ENCODE measurements at places on chromosomes 2 and 18.

GRCh38 chr2:183214680-183215079, 90.4 kb downstream of the NUP35 start:
- no peak for DNase-seq

DNA sequence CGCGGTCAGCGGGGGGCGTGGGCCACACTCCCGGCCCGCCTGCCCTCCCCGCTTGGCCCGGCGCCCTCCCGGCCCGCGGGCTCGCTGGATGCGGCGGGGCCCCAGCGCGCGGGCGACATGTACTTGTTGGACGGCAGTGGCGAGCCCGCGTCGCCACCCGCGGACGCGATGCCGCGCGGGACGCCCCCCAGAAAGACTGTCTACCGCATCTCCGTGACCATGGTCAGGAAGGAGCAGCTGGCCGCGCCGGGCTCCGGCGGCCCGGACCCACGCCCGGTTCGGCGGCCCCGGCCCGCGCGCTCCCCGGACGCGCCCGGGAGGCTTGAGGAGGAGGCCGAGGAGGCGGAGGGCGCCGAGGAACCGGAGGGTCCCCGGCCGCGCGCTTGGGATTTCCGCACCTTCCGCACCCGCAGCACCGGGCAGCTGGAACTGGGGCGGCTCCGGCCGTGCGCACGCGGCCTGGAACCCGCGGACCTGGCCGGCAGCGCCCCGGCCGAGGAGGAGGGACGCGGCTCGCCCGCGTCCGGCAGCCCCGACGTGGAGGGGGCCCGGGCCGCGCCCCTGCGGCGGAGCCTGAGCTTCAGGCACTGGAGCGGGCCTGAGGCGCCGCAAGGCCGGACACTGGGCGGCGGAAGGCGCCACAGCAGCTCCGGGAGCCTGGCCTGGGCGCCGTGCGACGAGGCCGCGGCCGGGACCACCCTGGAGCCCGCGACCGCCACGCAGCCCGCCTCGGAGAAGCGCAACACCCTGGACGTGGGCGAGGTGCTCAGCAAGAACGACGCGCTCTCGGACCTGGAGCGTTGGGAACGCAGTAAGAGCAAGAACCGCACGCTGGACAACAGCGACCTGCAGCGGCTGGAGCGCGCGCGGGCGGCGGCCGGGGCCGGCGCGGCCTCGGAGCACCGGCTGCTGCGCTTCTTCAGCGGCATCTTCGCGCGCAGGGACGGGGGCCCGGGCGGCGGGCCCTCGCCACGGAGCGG, 176.4 kb downstream of the AGAP1 start:
- no peak for DNase-seq

- no peak for DNase-seq
Observed at GRCh38 chr18:289026-289425, 21.2 kb upstream of the THOC1 start.

- DNase-seq, result no peak
Observed at GRCh38 chr2:101904916-101905315, 86.8 kb upstream of the IL1R2 start.

DNA sequence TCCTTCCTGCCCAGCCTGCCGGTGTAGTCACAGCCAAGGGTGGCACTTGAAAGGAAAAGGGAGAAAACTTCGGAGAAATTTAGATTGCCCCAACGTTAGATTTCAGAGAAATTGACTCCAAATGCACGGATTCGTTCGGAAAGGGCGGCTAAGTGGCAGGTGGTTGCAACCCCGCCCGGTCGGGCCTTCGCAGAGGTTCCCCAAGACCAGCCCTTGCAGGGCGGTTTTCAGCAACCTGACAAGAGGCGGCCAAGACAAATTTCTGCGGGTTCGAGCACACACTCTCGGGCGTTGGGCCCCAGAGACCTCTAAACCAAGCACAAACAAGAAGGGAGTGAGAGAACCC, 4.8 kb downstream of the ONECUT2 start:
- no peak for DNase-seq

- no peak for DNase-seq
Observed at GRCh38 chr2:159728629-159729028, 16.3 kb downstream of the MARCHF7 start.

- DNase-seq, result no peak
Observed at GRCh38 chr2:102331311-102331980, 20.1 kb downstream of the IL1RL1 start.

DNA sequence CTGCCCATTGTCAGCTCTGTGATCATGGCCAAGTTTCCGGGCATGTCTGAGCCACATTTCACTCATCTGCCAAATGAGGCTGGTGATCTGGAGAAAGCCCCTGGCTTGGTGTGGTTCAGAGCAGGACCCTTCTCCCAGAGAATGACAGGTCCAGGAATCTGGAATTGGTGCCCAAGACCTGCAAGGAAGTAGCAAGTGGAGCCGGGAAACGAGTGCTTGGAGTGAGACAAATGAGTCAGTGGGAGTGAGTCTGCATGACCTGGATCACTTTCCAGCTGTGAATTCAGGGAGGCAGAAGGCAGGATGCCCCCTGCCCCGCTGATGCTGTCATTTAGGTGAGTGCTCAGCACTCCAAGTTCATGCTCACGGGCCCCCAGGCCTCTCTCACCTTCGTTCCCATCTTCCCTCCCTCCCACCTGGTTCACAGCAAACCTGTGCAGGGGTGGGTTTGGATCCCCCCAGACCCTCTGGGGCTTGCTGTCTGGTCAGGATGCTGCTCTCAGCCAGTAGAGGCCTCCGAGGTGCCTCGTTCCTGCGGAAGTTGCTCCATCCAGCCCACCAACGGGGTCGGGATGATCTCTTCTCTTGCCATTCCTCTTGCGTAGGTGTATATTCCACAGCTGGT, 104.4 kb downstream of the INHBB start:
- DNase-seq, result no peak

GRCh38 chr2:193868833-193869232, 1674.1 kb upstream of the TMEFF2 start:
- no peak for DNase-seq

- DNase-seq, result no peak
Observed at GRCh38 chr2:127560931-127561280, 25.4 kb downstream of the MYO7B start.

DNA sequence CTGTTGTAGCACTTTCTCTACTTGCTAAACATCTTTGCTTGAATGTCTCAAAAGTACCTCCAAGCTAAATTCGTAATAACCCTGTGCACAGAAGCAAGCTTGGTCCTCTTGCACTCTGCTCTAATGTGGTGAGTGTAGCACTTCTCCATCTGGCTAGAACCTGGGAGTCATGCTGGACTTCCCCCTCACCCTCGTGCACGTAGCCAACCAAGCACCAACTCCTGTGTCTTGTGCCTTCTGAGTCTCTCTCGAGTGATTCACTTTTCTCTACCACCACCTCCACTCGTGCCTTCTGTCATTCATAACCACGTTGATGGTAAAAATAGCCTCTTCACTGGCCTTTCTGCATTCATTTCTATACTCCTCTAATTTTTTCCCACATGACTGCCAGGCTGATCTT, 91.9 kb upstream of the KCNE4 start:
- no peak for DNase-seq

DNA sequence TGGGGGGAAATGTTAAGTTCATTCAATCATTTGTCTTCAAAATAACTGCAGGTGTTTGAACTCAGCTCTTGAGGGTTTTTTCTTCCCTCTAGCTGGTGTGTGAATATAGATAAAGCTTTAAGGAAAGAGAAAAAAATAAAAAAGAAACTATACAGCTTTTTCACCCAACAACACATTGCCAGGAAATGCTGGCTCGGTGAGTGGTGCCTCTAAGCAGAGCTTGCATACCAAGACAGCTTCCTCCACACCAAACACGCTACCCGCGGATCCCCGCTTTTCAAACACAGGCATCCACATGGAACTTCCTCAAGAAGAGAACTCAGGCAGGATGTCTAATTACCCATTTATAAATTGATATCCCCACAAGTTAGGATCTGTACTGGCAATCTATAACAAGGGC, 69.8 kb upstream of the TANK start:
- no peak for DNase-seq

GRCh38 chr2:215365184-215365658, 53.4 kb downstream of the ATIC start:
- no peak for DNase-seq

DNA sequence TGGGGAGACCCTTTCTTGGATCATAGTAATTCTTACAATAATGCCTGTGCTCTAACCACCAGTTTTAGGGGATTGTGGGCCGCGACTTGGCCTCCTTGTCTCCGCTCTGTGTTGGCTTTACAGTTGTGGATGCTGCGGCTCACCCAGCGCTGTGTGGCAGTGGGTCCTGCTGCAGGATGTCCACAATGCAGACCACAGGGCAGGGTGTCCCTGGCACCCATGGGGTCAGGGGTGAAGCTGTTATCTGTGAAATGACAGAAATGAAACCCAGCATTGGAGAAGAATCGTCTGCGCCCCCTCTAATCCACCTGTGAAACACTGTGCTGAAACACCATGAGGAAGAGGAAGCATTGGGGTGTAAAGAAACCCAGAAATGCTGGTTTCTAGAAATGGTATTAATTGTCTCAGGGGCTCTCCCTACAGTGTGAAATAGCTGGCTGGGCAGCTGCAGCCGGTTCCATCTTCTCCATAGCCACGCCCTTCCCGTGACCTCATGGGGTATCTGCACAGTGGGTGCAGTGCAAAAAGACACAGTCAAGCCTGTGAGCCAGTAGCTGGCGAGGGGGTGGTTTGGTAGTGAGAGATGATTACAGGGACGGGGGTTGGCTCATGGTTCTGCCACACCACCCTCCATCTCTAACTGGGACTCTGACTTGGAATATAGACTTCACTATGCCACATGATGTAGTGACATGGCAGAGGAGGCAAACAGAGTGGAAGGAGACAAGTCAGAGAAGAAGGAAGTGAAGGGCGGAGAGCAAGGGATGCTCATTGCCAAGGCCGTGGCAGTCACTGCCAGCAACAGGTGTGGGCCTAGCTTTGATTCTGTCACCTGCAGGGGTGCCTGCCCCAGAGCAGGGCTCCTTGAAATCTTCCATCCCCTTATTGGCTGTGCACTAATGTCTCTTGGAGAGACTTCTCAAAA, 16.2 kb downstream of the INPP4A start:
- no peak for DNase-seq

- no peak for DNase-seq
Observed at GRCh38 chr2:246489-247144, 17.2 kb downstream of the SH3YL1 start.

- no peak for DNase-seq
Observed at GRCh38 chr2:27441958-27442919, at the start of gene KRTCAP3. KRTCAP3 (plus strand) TSS chr2:27442381; CDS start chr2:27442413, 32 bp downstream.

DNA sequence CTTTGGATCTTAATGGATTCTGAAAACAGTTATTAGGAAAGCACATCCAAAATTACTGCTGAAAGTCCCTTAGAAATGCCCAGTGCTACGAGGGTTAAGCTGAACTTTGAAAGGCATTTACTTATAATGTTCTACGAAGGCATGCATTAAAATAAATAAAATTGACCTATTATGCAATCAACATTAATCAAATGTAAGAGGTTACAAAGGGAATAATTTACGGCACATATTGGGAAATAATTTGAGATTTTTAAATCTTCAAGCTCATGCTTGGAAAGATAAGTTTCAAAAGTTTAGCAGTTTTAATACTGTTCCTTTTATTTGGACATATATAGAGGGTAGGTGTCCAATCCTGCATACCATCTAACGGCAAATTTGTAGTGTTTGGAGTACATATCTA, 1564.1 kb upstream of the DDX18 start:
- no peak for DNase-seq

DNA sequence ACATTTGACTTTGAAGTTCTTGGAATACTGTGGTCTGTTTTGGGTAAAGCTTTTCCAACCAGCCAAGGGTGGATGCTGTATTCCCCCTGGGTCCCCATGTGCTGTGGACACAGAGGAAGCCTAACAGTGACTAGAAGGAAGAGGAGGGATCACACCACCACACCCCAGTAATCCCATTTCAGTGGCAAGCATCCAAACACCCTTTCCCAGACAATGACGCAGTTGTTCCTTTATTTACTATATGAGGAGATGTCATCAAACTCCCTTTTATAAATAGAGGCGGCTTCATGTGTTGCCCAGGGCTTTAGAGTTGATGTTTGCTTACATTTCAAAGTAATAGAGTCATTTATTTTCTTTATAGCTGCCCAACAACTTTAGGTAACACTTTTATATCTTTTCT, 959.4 kb upstream of the GYPC start:
- DNase-seq, result no peak

GRCh38 chr18:44973282-44973681, 292.6 kb downstream of the SETBP1 start:
- DNase-seq, result no peak

DNA sequence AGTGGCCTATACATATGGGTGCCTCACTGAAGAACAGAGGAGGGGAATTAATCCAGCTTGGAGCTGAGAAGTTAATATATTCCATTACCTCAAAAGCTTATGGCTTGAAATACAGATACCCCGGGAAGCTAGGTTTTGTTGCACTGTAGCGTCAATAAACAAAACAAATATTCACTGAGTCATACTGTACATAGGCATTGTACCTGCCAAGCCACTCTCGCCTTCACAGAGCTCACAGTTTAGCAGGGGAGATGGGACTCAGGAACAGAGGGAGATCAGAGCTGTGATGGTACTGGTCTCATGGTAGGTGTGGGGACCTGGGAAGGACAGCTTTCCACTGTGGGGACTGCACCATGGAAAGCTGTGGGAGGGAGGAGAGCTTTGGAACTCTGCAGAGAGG, 111.2 kb upstream of the ST6GAL2 start:
- no peak for DNase-seq

GRCh38 chr2:15429032-15429431, 132.1 kb downstream of the NBAS start:
- no peak for DNase-seq

DNA sequence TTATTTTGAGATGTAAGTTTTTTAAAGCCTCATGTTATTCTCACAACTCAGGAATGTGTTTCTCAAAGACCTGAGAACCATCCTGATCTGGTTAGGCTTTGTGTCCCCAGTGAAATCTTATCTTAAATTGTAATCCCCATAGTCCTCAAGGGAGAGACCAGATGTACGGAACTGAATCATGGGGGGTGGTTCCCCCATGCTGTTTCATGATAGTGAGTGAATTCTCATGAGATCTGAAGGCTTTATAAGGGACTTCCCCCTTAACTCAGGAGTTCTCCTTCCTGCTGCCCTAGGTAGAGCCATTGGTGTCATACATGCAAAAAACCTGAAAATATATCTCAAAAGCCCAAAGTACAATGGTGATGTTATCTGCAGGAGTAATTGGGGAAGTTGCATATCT, 836.7 kb downstream of the CBLN2 start:
- DNase-seq, result no peak

Data from stimulated activated CD8-positive, alpha-beta memory T cell treated with anti-CD3 and anti-CD28 coated beads, Interleukin-7, amount 100 ng/mL, for 1 hour (primary cell).